ENCODE measurements at places on chromosomes 2 and 18.
A peak's percentile ranks its signal among the peaks of the same experiment; 100 is the strongest.

DNA sequence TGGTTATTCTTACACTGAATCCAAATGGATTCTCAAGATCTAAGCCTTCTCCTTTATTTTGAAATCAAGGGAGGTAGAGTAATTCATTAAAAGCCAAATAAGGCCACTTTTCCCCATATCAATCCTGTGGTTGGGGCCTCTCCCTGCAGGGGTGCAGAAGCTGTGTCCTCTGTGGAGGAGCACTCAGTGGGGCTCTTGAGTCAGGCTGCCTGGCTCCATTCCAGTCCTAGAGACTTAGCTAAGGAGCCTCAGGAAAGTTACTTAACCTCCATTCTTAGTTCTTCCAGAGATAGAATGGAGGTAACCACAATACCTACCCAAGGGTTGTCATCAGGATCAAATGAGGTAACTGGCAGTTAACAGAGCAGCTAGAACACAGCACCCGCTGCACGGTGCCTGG, 564.3 kb downstream of the CMPK2 start:
- DNase-seq: no peak

DNA sequence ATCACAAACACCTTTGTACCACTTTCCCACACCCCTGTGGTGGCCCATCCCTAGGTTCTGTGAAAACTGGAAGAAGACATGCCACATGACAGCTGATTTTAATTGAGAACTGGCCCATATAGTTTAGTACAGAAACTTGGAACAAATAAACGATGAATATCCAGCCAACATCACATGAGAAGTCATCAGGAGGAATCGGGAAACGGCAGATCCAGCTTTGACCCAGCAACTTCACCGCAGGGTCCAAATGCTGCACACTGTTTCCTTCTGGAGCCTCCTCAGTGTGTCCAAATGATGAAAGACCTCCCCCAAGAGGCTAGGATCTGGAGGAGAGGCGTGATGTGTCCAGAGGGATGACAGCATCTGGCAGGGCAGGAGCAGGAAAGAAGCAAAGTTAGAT, 75.5 kb downstream of the COPS8 start:
- DNase-seq: no peak

DNA sequence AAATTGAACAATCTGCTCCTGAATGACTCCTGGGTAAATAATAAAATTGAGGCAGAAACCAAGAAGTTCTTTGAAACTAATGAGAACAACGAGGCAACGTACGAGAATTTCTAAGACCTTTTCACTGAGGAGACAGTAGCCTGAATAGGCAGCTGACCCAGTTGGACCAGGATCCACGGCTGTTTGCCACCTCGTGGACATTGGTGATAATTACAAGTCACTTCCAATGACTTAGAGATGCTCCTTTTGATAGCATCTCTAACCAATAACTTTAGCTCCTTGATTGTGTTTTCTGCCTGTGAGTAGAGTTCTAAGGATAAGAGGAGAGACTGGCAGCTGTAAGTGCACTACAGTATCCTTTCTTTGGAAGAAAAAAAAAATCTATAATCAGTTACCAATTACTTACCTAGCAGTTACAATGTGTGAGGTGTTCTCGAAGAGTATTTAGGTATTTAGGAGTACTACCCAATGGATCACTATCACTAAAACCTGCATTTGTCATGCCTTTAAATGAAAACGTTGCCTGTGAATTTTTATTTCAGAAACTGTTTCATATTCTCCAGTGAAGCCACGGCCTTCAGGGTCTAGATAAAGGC, 31.3 kb upstream of the CNTNAP5 start:
- peak; percentile 35 for DNase-seq

GRCh38 chr2:200226451-200227426, 79.8 kb upstream of the SPATS2L start:
- DNase-seq: no peak

GRCh38 chr2:45370369-45370768, 240.7 kb downstream of the SRBD1 start:
- DNase-seq: no peak

- DNase-seq: no peak
These were observed 6.0 kb upstream of the SLC35F6 start for GRCh38 chr2:26757873-26758789.

DNA sequence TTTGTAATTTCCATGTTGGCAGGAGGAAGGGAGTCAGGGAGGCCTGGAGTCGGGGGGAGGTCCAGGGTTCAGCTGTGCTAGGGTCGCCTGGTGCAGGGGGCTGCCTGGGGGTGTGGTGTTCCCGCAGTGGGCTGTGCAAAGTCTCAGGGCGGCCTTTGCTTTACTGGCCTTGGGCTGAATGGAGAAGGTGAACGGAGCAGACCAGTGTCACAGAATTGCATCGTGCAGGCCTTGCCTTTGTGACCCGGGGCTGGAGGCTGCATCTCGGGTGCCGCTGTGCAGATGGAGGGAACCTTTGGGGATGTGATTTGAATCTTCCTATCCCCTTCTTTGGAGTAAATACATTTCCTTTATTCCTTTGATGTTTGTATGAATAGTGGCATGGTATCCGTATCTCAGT, 8.8 kb downstream of the SNTG2 start:
- DNase-seq: no peak

DNA sequence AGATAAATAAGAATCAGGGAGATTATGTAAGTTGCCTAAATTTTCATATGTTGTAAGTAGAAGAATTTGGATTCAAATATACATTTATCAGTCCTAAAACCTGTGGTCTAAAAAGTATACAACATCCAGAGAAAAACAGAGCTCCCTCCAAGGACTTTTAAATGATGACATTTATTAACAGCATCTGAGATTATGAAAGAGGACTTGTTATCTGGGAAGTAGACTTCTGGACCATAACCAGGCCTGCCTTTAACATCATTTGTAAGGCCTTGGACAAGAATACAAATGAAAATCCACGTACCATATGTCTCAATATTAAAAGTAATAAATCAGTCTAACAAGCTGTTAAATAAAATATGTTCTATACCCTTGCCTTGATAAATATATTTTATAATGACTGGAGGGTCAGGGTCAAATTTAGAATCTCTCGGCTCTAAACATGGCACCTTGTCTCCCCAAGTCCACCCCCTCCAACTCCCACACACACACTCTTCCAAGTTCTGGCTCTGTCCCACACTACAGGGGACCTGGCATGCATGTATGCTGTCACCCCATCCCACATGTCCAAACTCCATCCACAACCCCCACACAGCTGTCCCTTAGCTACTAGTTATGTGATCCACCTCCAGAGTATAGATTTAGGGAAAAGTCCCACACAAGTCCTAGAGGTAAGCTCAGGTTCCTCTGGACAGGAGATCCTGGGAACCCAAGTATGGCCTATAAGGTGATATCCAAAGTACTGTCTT, 382.6 kb downstream of the CDH2 start:
- DNase-seq: no peak

DNA sequence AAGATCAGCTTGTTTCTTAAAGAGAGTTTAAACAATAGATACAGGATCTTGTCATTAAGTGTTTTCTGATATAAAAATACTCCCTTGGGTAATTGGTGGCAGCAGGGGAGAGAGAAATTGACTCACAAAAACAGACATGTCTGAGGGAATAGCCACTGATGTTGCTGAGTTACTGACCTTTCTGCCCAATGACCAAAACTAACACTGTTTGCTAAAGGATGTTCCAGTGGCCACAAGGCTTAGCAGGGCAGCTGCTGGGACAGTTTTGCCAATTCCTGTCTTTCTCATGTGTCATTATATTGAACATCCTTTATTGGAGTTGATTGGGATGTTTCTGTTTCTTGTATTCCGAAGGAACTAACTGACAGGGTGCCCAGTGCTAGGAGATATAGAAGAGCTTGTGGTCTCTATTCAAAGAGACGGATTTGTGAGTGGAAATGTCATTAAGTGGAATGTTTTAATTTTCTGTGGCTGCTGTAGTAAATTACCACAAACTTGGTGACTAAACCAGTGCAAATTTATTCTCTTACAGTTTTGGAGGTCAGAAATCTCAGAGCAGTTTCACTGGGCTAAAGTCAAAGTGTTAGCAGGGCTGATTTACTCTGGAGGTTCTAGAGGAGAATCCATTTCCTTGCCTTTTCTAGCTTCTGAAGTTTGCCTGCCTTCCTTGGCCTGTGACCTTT, 124.8 kb upstream of the RMDN2 start:
- DNase-seq: no peak

DNA sequence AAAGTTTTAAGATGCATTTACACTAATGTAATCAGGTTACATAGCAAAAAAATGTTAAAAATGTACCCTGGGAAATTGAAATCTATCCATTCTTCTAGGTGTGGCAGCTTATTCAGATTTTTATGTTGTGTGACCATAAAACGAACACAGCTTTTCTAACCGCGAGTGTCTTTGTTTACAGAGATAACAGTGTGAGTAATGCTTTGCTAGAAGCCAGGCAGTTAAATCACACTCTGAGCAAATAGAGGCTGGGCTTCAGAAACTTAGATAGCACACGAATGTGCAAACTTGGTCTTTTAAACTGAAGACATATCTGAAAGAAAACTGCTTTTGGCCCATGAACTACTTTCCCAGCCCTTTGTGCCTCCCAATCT, 116.1 kb downstream of the SPTBN1 start:
- DNase-seq: no peak

GRCh38 chr2:179263446-179264367, 925 bp downstream of the SESTD1 start:
- DNase-seq: peak; percentile 73

GRCh38 chr18:22465859-22466457, 48.2 kb upstream of the CTAGE1 start:
- no peak for DNase-seq

DNA sequence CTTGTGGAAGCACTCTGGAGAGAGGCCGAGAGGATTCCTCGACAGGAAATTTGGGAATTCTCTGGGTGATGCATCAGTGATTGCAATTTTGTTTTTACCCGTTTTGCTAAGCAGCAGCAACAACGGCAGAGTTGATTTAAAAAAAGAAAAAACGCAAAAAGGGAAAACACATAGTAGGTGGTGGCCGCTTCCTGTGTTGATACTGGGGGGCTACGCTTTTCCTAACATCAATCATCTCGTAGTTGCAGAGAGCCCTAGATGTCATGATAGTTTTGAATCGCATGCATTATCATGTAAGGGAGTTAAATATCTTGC, 271 bp upstream of the RBM43 start:
- DNase-seq: peak; percentile 13

- DNase-seq: no peak
These were observed 6.7 kb downstream of the AOX1 start for GRCh38 chr2:200592406-200593075.

GRCh38 chr2:149224543-149224942, 105.8 kb upstream of the LYPD6 start:
- no peak for DNase-seq

- no peak for DNase-seq
These were observed 50.3 kb downstream of the NCK2 start for GRCh38 chr2:105794926-105795574.

GRCh38 chr2:115874427-115874826, 1432.0 kb downstream of the DPP10 start:
- DNase-seq: no peak

GRCh38 chr18:35623255-35623654, 41.7 kb downstream of the GALNT1 start:
- DNase-seq: no peak

DNA sequence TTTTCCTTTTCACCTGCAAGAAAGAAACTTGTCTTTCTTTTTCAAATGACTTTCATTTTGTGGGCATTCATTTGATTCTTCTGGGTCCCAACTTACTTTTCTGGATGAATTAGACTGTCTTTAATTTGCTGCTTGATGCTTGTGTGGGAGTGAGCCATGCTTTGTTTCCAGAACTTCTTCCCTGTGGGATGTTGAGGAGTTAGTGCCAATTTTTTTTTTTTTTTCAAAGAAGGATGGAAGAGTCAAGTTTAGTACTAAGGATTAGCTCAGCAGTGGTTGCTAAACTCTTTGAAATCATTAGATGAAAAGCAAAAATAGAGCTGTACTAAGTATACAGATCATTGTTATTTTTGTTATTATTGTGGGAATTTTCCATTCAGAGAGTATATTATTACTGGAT, 17.2 kb upstream of the KCTD1 start:
- DNase-seq: no peak

DNA sequence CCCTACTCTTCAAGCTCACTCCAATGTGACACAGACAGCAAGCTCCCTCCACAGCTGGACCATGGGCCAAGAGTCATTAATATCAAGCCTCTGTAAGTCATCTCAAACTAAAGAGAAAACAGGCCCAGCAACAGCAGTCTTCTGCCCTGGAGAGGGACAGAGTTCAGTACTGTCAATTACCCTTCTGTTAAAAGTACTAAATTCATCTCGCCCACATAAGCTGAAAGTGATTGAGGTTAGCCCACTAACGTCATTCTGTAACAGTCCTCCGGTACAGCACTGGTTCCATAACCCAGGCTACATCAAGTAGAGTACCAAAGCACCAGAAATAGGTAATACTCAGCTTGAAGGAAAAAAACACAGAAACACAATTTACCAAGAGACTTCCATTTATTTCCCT, 25.9 kb downstream of the THADA start:
- no peak for DNase-seq

GRCh38 chr2:234823877-234824376, 127.9 kb upstream of the SH3BP4 start:
- peak; percentile 11 for DNase-seq

GRCh38 chr2:201513271-201513670, 61.7 kb downstream of the STRADB start:
- no peak for DNase-seq

DNA sequence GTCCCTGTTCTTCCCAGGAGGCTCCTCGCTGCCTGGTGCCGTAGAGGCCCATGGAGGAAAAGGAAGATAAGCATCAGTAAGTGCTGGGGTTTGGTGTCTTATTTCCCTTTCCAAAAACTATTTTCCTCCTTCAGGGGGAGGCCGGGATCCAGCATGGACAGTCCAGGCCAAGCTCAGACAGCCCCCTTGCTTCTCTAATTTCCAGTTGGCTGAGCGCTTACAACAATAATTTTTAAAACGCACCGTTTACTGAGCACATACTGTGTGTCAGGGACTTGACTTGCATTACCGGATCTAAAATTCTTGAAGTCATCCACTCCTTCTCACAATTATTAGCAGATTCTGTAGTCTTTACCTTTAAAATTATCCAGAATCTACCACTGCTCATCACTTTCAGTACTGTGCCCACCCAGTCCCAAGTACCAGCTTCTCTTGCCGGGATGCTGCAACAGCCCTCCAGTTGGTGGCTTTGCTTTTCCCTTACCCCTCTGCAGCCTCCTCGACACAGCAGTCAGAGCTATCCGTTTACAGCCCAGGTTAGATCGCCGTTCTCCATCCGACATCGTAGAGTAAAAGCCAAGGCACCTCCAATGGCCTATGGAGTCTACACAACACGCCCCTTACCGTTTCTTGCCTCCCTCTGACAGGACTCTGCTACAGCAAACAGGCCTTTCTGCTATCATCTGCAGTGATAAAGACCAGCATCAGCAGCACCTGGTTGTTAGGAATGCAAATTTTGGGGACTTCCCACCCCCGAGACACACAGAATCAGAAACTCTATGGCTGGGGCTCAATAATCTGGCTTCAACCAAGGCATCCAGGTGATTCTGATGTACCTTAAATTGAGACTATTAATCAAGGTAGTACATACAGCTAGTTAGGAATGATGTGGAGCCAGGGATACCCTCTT, 75.2 kb upstream of the TSPYL6 start:
- DNase-seq: no peak

GRCh38 chr2:55478610-55479304, 40.8 kb upstream of the CFAP36 start:
- DNase-seq: no peak

GRCh38 chr18:75003039-75003438, 205.9 kb downstream of the PTGR3 start:
- peak; percentile 48 for DNase-seq
